ENCODE measurements at places on chromosomes 3 and 15. TPM values are rescaled to one million over a fixed set of nuclear protein-coding genes. Genes with fewer than 3 reads are reported as not detected.

GRCh38 chr15:79211481-79211880, 71.0 kb upstream of the ANKRD34C start:
- ATAC-seq: no peak

Gene TUSC7
- not detected for total RNA-seq

DNA sequence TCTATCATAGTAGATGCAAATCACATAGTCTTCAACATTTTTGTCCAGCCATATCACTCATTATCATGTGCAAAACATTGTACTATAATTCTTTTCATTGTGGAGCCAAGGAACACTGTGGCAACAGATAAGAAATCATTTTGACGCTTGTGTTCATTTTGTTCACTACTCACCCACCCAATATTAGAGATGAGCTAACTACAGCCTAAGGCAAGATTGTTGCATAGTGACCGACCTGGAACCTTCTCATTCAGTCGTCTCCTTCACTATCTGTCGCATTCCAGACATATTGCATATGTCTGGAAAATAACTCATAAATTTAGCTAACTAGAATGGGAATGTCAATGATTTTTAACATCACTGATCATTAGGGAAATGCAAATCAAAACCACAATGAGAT, 270.3 kb downstream of the CGGBP1 start:
- ATAC-seq: no peak

- no peak for ATAC-seq
Observed at GRCh38 chr3:48219543-48219942, 3.8 kb upstream of the CAMP start.

GRCh38 chr3:137471130-137471529, 293.0 kb upstream of the SOX14 start:
- no peak for ATAC-seq

Measured in activated T-helper 17 cell treated with anti-CD3 and anti-CD28 coated beads, Interleukin-2, amount 50 U/mL, for 72 hours (primary cell).